ENCODE measurements at places on chromosomes 12 and 14. TPM values are rescaled to one million over a fixed set of nuclear protein-coding genes. Genes with fewer than 3 reads are reported as not detected.

DNA sequence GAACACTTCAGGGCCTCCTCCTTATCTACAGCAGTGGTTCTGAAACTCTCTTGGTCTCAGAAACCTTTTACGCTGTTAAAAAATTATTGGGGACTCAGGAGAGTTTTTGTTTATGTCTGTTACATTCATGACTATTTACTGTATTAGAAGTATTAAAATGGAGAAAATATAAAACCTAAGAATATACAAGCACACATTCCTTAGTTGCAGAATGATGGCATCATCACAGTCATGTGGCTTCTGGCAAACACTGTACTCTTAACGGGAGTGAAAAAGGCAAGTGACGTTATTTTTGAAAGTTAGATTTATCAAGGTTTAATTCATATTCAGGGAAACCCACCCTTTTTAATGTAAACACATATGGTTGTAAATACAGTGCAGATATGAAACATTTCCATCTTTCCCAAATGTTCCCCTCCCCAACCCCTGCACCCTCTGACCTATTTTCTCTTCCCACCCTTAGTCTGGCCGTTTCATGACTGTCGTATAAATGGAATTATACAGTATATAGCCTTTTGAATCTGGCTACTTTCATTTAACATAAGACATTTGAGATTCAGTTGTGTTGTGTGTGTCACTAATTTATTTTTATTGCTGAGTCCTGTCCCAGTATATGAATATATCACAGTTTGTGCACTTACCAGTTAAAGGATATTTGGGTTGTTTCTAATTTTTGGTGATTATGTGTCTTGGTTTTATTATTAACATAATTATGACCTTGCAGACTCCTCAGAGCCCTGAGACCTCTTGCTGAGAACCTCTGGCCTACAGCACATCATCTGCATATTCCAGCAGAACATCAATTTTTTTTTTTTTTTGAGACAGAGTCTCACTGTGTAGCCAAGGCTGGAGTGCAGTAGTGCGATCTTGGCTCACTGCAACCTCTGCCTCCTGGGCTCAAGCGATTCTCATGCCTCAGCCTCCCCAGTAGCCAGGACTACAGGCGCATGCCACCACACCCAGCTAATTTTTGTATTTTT is 457.0 kb downstream of the PCNX1 start:
- H3K27me3 ChIP-seq: no peaks in the 10 kb centered on the region
- H3K4me1 ChIP-seq: peaks cover 19% of the 10 kb centered on the region
- H3K36me3 ChIP-seq: no peaks in the 10 kb centered on the region
- no peak overlapping the region for H3K4me3 ChIP-seq
- no peak overlapping the region for H3K27ac ChIP-seq
- DNase-seq: no peak

Gene LIN7A
- total RNA-seq: 34.0 TPM

- no peaks in the 10 kb centered on the region for H3K36me3 ChIP-seq
- no peak within 1 kb of the TSS for H3K27ac ChIP-seq
- peaks cover 17% of the 10 kb centered on the region for H3K4me1 ChIP-seq
- no peak within 1 kb of the TSS for H3K4me3 ChIP-seq
- no peak for DNase-seq
- H3K27me3 ChIP-seq: no peaks in the 10 kb centered on the region
These were observed at the start of gene ANO4 for GRCh38 chr12:100794441-100795173. TSS of gene ANO4 (plus strand) at chr12:100794776. CDS start at chr12:100901786, 107,010 bp downstream.

- DNase-seq: no peak
- no peak overlapping the region for H3K27ac ChIP-seq
- H3K4me3 ChIP-seq: no peak overlapping the region
- H3K27me3 ChIP-seq: peaks cover 6% of the 10 kb centered on the region
- H3K4me1 ChIP-seq: peaks cover 4% of the 10 kb centered on the region
- no peaks in the 10 kb centered on the region for H3K36me3 ChIP-seq
These were observed 12.8 kb downstream of the TUNAR start for GRCh38 chr14:95889236-95889979.

- H3K36me3 ChIP-seq: peaks cover 4% of the 10 kb centered on the region
- no peak overlapping the region for H3K4me3 ChIP-seq
- no peak for DNase-seq
- H3K27ac ChIP-seq: no peak overlapping the region
- no peaks in the 10 kb centered on the region for H3K4me1 ChIP-seq
- peaks cover 1% of the 10 kb centered on the region for H3K27me3 ChIP-seq
These were observed 91.7 kb downstream of the EFCAB11 start for GRCh38 chr14:89862856-89863255.

- no peak overlapping the region for H3K4me3 ChIP-seq
- H3K27me3 ChIP-seq: peaks cover 8% of the 10 kb centered on the region
- H3K4me1 ChIP-seq: peaks cover 56% of the 10 kb centered on the region
These were observed 106.7 kb downstream of the ZFP36L1 start for GRCh38 chr14:68686205-68686465.

DNA sequence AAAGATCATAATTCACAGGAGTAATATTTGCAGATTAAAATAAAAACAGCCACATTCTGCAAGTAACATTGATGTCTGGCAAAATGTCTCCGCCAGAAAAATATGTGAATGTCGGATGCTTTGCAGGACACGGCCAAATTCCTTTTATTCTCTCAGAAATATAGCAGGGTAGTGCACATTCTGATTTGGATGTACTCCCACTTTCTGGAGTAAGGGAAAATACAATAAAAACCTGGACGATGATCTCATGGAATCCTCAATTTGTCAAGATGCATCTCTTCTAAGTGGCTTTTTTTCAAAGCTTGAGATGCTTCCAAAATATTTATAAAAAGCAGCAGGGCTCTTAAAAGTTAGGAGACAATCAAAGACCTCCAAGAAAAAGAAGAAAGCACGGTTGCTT is 133.3 kb downstream of the TBX5 start:
- H3K27me3 ChIP-seq: peaks cover 2% of the 10 kb centered on the region
- no peaks in the 10 kb centered on the region for H3K36me3 ChIP-seq
- H3K4me3 ChIP-seq: no peak overlapping the region
- H3K27ac ChIP-seq: no peak overlapping the region
- no peak for DNase-seq

Gene RPAP3
- 36.8 TPM for total RNA-seq

- no peak overlapping the region for H3K27ac ChIP-seq
- H3K27me3 ChIP-seq: no peaks in the 10 kb centered on the region
- H3K4me1 ChIP-seq: no peaks in the 10 kb centered on the region
- DNase-seq: no peak
These were observed 11.9 kb downstream of the PRDM4 start for GRCh38 chr12:107749083-107749482.

Gene ADAM21
- total RNA-seq: not detected

Gene SMIM41
- not detected for total RNA-seq

Gene CCDC85C
- total RNA-seq: 42.1 TPM

DNA sequence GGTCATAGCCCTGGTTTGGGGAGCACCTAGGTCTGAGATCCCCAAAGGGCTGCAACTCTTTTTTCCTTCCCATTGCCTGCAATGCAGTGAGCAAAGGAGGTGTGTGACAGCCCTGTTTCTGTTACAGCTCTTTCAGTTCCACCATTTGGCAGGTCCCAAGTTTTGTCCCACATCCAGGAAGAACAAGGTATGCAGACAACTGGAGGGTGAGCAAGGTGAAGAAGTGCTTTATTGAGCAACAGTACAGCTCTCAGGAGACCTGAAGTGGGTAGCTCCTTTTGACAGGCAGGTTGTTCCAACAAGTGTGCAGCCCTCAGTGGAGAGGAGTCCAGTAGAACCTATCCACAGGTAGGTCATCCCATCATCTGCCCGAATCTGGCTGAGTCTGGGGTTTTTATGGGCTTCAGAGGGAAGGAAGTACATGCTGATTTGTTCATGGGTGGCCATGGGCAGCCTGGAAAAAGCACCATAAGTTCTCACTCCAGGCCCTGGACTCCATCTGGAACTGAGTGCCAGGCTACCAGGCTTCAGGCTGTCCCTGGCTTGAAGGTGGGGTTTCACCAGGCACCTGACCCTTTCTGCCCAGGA is 62.8 kb upstream of the NAV3 start:
- H3K27me3 ChIP-seq: peaks cover 1% of the 10 kb centered on the region
- no peak for DNase-seq
- H3K36me3 ChIP-seq: peaks cover 4% of the 10 kb centered on the region

GRCh38 chr12:69570545-69571399 is 14.5 kb upstream of the CCT2 start:
- peaks cover 12% of the 10 kb centered on the region for H3K36me3 ChIP-seq
- H3K27me3 ChIP-seq: no peaks in the 10 kb centered on the region
- peaks cover 10% of the 10 kb centered on the region for H3K4me1 ChIP-seq
- H3K4me3 ChIP-seq: peak overlapping the region; percentile 17
